Hepatocyte (in vitro differentiated cells): ENCODE measurements at places on chromosomes 6 and 20.
A peak's percentile ranks its signal among the peaks of the same experiment; 100 is the strongest.

DNA sequence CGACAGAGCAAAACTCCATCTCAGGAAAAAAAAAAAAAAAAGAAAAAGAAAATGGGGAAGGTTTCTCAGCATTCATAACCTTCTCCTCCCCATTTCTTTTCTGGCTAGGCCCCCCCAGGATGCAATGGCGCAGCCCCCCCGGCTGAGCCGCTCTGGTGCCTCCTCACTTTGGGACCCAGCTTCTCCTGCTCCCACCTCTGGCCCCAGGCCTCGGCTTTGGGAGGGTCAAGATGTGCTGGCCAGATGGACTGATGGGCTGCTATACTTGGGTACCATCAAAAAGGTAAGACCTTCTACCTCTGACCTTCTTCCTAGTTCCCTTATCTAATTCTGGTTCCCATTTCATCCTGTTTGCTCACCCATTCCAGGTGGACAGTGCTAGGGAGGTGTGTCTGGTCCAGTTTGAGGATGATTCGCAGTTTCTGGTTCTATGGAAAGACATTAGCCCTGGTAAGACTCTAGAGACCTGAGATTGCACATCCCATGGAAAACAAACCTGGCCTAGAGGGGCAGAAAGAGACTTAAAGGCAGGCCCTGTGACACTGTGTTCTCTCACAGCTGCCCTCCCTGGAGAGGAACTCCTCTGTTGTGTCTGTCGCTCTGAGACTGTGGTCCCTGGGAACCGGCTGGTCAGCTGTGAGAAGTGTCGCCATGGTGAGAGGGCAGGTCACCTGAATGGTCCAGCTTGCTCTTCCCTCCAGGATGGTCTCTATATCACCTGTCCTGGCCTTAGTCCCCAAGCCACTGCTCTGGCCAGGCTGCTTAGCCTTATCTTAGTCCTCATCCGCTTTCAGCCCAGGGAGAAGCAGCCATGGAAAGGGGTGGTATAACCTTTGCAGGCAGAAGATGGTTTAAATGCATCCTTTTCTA lies 1.6 kb downstream of the PHF1 start:
- DNase-seq, result no peak

- peak; percentile 90 for DNase-seq
Measured at GRCh38 chr6:40587240-40588069, at the start of gene LRFN2. LRFN2 (minus strand) TSS chr6:40587364.

- peak; percentile 72 for DNase-seq
Measured at GRCh38 chr6:157273756-157274470, 49.4 kb downstream of the TMEM242 start.

- DNase-seq, result no peak
Measured at GRCh38 chr6:140811642-140812041, 1321.1 kb upstream of the GJE1 start.

GRCh38 chr6:167948716-167949115 lies 48.8 kb upstream of the KIF25 start:
- no peak for DNase-seq

GRCh38 chr6:169991913-169992312 lies 240.5 kb downstream of the ERMARD start:
- DNase-seq, result no peak

- DNase-seq, result no peak
Measured at GRCh38 chr20:43287637-43288036, 97.9 kb upstream of the PTPRT start.

GRCh38 chr6:160430751-160431150 lies 82.6 kb downstream of the SLC22A3 start:
- peak; percentile 39 for DNase-seq

GRCh38 chr6:34096193-34096592 lies 49.7 kb downstream of the GRM4 start:
- DNase-seq, result no peak

GRCh38 chr6:79864001-79864400 lies 83.4 kb downstream of the ELOVL4 start:
- no peak for DNase-seq

DNA sequence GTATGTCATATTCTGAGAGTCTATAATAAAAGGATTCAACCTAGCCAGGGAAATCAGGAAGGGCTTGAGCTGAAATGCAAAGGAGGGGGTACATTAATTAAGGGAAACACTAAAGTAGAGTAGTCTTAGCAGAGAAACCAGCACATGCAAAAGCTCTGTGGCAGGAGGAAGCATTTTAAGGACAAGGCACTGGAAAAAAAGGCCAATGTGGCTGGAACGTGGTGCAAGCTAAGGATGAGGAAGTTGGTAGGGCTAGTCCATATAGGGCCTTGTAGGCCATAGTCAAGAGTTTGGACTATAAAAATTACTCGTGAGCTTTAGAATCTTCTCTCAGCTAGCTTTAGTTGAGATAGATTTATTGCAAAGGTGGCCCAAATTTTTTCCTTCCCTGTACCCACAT lies 75.2 kb upstream of the TOP1 start:
- no peak for DNase-seq

- DNase-seq, result no peak
Measured at GRCh38 chr6:13431861-13432465, 55.4 kb downstream of the GFOD1 start.

DNA sequence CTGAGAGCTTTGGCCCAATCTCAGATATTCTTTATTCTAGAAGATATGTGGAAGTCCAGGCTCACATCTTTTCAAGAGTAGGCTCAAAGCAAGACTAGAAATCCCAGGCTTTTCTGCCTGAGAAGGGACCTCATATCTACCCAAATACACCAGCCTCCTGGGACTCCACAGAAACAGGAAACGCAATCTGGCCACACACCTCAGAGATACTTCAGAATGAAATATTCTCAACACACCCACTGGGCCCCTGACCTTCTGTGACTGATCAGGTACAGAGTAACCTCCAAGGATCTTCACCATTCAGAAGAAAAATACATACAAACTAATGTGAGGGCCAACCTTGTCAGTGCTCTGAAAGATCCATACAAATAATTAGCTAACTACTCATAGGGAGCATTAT lies 183.2 kb downstream of the HIVEP2 start:
- DNase-seq, result no peak

- no peak for DNase-seq
Measured at GRCh38 chr6:141682391-141682790, 450.3 kb upstream of the GJE1 start.

- no peak for DNase-seq
Measured at GRCh38 chr20:21028921-21029320, 77.2 kb downstream of the LINC00237 start.

DNA sequence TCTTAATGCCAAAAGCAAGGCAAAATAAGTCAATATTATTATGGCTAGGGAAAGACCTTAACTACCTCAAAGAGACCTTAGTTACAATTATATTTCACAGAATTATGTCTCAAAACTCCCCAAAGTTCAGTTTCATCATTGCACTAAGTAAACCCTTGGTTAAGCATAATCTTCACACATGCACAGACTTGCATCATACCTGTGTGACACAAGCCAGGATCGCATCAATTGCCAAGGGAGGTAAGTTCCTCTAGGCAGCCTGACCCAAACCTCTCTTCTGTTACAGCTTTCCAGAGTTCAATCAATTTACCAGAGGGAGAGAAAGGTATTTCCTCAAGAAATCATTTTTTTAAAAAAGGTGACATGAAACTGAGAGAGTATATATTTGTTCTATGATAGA lies 31.9 kb upstream of the PRSS35 start:
- no peak for DNase-seq

DNA sequence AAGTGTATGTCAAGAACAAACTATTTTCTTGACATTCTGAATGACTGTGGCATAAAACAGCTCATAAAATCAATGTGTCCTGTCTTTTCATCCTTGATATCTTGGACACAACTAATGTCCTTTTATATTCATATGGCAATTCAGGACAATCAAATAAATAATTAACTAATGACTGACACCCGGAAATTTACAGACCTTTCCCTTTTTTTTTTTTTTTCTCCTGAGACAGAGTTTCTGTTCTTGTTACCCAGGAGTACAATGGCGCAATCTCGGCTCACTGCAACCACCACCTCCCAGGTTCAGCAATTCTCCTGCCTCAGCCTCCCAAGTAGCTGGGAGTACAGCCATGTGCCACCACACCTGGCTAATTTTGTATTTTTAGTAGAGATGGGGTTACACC lies 107.1 kb upstream of the LGSN start:
- no peak for DNase-seq

- no peak for DNase-seq
Measured at GRCh38 chr6:85118652-85119235, 331.1 kb upstream of the NT5E start.

GRCh38 chr20:2879146-2879545 lies 5.9 kb downstream of the PTPRA start:
- no peak for DNase-seq

DNA sequence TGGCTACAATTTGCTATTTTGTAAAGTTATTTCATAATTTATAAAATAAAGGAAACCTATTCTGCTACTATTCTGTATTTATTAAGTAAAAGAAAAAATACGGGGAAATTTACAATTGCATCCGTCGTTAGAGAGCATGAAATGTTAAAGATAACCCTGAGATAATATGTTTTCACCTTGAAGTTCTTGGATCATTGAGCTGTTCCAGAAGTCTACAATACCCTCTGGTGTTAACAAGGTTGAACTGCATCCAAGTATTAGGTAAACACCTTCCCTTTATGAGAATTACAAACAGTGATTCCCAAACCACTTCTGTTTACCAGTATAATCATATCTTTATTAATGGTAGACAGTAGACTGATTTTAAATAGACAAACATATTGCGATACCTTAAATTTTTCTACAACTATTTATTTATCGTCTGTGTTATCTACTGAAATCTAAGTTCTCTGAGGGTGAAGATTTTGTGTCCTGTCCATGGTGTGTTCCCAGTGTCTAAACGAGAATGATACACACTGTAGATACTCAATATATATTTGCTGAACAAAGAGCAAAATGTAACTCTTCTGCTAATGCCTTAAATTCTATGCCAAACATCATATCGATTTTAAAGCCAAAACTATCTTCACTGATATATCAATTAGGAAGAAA lies 28.2 kb downstream of the TBC1D32 start:
- DNase-seq, result peak; percentile 49

DNA sequence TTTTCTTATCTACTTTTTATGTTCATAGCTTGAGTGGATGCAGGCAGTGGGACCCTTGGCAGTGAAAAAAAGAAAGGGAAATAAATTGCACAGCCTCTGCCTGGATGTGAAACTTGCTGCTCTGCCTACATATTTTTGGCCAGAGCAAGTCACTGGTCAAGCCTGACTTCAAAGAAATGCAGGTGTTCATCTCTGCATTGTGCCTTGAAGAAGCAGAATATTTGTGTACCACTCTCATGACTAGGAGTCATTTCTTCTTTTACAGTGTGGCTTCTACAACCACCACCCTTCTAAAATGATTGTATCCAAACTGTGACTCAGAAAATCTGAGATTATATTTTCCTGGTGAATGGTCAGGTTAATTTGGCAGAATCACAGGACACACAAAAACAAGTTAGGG lies 2.5 kb upstream of the KATNA1 start:
- no peak for DNase-seq

DNA sequence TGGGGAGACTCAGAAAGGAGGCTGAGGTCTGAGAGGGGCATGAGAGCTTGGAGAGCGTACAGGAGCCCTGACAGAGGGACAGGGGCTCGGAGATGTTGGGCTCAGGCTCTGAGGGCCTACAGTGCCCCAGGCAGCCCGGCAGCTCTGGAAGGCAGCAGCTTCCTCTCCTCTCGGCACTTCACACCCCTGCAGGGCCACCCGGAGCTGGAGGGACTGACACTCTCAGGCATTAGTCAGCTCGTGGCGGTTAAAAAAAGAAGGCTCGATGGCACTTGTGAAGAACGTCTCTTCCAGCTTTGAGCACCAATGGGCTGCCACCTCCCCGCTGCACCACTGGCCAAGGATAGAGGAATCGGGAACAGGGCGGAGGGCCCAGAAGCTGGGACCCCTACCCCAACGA lies 62.6 kb upstream of the SIRPA start:
- DNase-seq, result no peak

DNA sequence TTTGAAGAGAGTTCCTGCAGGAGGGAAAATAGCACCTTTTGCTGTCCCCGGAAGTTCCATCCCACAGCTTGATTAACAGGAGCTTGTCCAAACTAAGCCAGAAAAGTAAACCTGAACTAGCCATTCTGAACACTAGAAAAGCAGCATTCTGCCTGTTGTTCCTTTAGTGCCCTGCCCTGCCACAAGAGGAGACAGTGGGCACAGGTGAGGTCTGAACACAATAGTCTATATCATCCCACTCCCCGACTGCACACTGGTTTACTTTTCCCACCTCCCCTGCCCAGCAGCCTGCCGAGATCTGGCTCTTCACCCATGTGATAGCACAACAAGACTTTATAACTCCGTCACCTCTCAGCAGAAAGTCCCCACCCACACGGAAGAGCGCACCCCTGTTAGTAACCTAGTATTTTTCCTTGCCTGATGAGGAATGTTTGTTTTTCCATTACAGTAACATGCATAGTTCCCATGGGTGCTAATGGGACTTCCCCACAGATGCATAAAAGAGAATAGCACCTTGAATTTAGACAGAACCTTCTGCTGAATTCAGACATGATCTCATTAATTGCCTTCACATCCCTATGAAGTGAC lies 59.7 kb downstream of the TFAP2A start:
- DNase-seq, result peak; percentile 20
